ENCODE measurements at places on chromosomes 6 and 20. TPM values are rescaled to one million over a fixed set of nuclear protein-coding genes. Genes with fewer than 3 reads are reported as not detected.

- no peak for DNase-seq
Measured at GRCh38 chr20:53579581-53580375, 13.9 kb downstream of the ZNF217 start.

DNA sequence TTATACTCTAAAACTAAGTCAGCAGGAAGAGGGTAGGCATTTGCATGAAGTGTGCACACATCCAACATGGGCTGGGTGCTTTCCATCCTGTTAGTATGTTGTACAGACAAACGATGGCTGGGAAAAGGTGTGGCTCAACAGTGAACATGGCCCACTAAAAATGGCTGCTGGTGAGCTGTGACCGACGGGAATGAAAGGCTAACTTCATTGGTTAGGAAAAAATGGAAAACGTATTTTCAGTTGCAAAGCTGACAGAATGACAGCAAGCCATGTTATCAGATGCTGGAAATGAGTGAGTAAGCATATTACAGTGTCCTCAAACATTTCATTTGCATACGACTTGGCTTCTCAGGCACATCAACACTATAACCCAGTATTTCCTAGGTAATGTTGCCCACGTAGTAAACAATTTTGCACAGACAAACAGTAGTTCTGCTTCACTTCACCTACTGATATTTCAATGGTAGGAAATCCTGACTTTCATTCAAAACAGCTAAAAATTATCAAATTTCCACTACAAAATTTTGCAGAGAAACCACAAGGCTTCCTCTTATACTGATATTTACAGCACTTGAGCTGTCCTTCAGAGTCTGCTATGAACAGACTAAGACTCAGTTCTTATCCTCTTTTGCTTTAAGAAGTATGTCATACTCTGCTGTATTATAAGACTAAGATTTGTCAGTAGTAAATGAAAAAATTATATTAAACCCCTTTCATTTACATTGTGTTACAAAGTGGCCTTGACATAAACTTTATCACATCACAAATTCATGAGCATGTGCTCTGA lies 98.9 kb downstream of the IRF4 start:
- no peak for DNase-seq

The TCFL5 gene
- total RNA-seq = 6.1 TPM

The ID4 gene
- total RNA-seq = 1.4 TPM

GRCh38 chr6:159726255-159726917 lies 920 bp upstream of the WTAP start:
- no peak for DNase-seq

- no peak for DNase-seq
Measured at GRCh38 chr6:44525761-44526351, 138.3 kb downstream of the CDC5L start.

GRCh38 chr6:152100183-152100618 lies 292.7 kb downstream of the ESR1 start:
- peak; percentile 74 for DNase-seq

GRCh38 chr6:4153514-4153985 lies 18.2 kb upstream of the ECI2 start:
- DNase-seq = no peak

The BCAS4 gene
- total RNA-seq = 2.6 TPM

DNA sequence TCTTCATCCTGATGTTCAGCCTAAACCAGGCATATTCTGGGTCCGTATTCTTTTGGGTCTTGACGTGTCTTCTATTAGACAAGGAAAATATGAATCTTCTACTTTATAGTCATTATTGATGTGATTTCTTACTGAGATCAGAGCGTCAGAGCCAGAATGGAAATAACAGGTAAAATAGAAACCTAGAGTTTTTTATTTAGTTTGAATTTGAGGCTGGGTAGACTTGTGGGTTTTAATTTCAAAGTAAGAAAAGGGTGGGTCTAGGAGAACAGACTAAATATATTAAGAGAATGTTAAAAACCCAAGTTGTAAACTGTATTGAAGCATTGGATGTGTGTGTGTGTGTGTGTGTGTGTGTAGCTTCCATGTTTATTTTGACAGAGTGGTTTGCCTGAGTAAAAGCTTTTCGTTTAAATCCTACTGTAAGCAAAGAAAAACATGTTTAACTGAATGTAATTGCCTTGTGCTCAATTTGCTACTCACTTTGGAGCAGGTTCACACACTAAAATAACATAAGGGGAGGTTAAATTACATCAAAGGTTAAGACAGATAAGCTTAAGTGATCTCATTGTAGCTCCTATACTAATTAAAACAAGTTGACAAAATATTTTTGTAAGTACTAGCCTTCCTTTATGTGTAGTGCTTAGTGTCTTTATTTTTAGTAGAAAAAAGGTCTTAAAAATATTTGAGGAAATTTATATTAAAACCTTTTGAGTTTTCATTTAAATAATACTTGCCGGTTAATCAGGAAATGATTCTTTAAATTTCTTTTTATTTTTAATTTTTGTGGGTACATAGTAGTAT lies 17.4 kb downstream of the HECA start:
- DNase-seq = no peak
